ENCODE measurements at places on chromosomes 6 and 20. TPM values are rescaled to one million over a fixed set of nuclear protein-coding genes. Genes with fewer than 3 reads are reported as not detected.
A peak's percentile ranks its signal among the peaks of the same experiment; 100 is the strongest.

DNA sequence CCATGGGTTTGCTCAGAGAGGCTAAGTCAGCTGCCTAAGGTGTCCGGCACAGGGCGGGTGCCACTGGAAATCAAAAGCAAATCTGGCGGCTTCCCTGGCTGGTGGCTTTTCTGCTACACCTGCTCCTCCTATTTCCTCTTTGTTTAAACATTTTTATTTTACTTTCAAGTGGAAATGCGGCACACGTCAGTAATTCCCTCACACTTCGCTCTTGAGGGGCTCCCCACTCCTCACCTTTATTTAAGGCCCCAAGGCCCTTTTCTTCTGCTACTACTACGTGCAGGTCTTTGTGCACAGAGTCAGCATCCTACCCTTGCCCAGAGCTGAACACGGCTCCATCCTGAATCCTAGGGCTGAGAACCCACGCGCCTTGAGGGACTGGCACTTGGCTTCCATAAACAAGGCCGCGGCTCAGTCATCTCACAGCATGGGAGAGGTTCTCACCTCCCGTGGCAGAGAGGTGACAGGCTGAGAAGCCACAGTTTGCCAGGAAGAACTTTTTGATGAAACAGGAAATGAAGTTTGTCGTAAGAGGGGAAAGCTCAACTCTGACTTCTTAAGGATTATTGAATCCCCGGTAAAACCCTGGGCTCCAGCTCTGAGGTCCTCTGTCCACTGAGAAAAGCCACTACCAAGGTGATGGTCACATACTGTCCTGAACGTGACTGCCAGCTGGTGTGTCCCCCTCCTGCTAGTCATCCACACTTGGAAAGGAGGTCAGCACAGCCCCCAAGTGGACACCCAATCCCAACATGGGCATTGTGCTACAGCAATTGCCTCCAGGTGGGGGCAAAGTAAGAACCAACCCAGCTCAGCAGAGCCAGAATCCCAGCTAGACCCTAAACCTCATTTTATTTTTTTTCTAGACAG lies 48.0 kb downstream of the NFATC2 start:
- DNase-seq = no peak

GRCh38 chr6:170225852-170226417 lies 64.9 kb downstream of the DLL1 start:
- DNase-seq = no peak

DNA sequence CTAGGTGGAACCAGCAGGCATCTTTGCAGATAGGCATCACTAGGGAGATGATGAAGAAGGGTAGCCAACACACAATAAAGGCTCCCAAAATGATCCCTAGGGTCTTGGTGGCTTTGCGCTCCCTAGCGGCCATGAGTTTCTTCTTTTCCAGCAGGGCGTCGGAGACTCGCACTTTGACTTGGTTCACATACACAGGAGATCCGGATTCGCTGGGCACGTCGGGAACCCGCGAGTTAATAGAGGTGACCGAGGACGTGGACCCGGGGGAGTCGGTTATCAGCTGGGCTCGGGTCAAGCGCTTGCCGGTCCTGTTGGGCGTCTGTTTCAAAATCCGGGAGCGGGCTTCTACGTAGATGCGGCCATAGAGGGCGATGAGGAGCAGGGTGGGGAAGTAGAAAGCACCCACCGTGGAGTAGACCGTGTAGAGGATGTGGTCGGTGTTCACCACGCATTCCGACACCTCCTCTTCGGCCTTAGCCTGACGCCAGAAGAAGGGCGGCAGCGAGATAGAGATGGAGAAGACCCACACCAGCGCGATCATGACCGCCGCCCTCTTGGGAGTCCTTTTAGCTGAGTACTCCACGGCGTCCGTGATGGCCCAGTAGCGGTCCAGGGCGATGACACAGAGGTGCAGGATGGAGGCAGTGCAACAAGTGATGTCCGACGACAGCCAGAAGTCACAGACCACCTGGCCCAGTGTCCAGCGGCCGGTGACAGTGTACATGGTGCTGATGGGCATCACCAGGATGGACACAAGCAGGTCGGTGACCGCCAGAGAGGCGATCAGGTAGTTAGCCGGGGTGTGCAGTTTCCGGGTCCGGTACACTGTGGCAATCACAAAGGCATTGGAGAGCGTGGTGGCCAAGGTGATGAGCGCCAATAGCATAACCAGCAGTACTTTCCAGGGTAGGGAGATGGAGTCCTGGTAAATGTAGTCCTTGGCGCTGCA lies 658 bp downstream of the HTR1B start:
- no peak for DNase-seq

DNA sequence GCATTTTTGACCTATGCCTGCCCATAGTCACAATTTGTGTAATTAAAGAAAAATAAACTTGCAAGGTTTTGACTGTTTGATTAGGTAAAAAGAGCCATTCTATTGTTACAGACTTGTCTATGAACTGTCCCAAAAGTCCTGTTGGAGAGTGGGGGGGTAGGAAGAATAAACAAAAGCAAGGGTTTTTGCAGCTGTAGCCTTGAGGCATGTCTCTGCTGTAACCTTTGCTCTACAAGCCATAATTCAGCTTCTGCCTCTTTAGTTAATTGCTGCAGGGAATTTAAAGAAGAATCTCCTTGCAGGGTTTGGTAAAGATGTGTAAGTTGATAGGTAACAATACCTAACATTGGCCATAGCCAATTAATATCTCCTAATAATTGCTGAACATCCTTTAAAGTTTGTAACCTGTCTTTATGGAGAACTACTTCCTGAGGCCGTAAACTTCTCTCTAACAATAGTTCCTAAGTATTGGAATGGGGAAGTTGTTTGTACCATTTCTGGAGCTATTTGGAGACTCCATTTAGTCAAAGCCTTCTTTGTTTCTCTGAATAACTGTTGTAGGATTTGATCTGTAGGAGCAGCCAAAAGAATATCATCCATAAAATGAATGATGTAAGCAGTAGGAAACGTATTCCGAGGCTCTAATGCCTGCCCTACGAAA lies 7.9 kb upstream of the ABHD12 start:
- no peak for DNase-seq

GRCh38 chr6:87183687-87184086 lies 28.3 kb downstream of the ZNF292 start:
- no peak for DNase-seq

- DNase-seq = no peak
These were observed 60.1 kb downstream of the FAM217A start for GRCh38 chr6:4018924-4019236.

GRCh38 chr6:6595952-6596351 lies 7.4 kb downstream of the LY86 start:
- DNase-seq = no peak

DNA sequence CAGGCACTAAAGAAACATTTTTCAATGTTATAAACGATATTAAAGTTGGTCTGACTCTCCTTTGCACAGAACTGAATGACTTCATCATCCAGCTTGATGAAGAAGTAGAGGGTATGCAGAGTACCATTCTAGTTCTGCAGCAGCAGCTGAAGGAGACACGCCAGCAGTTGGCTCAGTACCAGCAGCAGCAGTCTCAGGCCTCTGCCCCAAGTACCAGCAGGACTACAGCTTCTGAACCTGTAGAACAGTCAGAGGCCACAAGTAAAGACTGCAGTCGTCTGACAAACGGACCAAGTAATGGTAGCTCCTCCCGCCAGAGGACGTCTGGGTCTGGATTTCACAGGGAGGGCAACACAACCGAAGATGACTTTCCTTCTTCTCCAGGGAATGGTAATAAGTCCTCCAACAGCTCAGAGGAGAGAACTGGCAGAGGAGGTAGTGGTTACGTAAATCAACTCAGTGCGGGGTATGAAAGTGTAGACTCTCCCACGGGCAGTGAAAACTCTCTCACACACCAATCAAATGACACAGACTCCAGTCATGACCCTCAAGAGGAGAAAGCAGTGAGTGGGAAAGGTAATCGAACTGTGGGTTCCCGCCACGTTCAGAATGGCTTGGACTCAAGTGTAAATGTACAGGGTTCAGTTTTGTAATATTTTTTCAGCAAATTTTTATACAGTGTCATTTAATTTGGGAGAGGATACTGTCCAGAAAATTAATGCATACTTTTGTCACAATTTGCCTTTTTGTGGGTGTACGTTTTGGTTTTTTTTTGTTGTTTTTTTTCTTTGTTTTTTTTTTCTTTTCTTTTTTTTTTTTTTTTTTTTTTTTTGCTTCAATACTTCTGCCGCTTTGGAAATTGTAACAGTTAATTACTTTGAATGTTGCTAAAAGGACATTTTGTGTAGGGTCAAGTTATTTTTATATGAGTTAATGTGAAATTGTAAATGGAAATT lies 6.6 kb upstream of the ACAT2 start:
- no peak for DNase-seq

DNA sequence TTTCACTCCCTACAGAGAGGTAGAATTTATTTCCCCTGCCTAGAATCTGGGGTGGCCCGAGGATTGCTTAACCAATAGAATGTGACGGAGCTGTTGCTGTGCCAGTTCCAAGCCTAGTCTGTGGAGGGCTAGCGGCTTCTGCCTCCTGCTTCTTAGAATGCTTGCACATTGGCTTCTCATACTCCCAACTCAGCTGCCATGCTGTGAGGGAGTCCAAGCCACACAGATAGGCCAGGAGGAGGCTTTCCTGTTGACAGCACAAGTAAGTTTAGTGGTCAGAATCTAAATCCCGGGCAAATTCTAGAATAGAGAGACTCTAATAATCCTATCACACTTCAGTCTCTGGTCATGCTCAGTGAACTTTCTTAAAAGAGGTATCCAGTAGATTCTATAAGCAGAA lies 57.5 kb upstream of the SNRPB2 start:
- DNase-seq = no peak

DNA sequence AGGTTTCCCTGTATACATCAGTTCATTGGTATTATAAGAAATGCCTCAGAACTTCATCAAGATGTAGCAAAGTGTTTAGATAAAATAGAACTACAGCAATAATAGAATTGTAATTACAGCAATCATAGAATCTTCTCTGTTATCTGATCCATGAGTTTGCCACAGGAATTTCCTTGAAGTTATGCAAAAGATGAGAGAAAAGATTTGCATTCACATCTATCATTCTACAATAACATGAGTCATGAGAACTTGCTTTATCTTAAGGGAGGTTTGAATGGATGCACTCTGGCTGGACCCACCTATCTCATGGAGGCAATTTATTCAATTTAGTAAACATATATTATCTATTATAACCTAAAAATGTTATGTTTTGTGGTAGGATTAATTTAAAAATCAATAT lies 329.8 kb upstream of the EPHA7 start:
- no peak for DNase-seq

DNA sequence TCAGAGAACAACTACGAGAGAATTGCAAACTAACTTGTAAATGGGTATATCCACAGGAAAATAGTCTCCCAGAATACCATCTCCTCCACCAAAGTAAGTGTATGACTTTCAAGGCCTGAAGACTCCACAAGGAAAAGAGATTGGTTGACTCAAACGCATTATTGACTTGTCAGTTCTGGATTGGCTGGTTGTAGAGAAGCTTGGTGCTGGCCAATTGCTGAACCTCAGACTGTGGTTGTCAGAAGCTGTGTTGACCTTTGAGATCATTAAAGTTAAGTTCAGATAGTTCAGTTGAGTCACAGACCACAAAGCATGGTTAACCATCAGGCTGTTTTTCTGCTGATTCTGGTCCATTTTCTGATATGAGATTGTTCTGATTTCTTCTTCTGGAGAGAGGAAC lies 388.3 kb downstream of the BMP2 start:
- DNase-seq = no peak

DNA sequence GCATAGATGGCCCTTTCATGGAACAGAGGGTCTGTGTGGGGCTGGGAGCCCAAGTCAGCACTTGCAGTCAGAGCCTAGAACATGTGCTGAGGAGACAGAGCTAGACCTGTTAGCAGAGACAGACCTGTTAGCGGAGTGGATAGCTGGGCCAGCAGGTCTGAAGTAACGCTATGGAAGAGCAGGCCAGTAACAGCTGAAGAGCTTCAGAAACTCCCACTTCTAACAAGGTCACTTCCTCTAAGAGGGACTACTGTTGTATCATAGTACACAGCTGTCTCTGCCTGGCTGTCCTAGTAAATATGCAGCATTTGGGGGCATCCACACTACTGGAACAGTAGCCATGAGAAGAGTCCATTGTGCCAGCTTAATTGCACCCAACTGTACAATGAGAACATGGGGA lies 41.2 kb upstream of the POLR1H start:
- no peak for DNase-seq

- DNase-seq = no peak
These were observed 58.8 kb upstream of the SMIM28 start for GRCh38 chr6:138318741-138319375.

- DNase-seq = no peak
These were observed 367.1 kb downstream of the PKHD1 start for GRCh38 chr6:51720327-51720726.

- DNase-seq = peak; percentile 39
These were observed 14.8 kb downstream of the FAXC start for GRCh38 chr6:99334526-99335127.

DNA sequence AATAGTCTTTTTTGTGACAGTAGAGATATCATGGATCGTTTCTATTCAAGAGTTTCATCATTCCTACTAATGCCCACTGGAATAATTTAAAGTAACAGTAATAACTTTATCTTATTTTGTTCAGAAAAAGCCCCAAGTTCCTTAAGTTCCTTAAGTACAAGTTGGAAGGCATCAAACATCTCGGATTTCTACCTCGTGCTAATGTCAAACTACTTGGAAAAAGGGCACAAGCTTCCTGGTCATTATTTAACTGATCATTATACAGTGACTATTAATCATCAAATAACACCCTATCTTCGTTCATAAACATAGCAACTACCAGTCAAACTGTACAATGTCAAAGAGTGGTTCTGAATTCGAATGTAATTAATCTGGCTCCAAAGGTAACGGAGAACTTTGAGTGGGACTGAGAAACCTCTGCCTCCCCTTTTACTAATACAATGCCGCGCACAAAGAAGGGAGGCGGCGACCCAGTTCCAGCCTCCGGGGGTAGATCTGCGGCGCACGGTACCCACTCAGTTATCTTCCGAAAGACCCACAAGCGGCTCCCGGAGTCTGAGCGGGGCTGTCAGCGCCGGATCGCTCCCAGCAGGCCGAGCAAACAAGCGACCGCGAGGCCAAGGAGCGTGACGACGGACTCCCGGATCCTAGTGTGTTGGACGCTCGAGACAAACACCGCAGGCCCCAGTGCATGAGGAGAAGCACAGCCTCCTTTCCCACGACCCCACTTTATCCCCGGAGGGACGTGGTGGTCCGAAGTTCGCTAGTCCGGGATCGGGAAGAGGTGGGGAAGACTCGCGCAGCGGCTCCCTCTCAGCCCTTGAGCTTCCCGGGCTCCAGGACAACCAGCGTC lies 716 bp downstream of the SHPRH start:
- peak; percentile 55 for DNase-seq

DNA sequence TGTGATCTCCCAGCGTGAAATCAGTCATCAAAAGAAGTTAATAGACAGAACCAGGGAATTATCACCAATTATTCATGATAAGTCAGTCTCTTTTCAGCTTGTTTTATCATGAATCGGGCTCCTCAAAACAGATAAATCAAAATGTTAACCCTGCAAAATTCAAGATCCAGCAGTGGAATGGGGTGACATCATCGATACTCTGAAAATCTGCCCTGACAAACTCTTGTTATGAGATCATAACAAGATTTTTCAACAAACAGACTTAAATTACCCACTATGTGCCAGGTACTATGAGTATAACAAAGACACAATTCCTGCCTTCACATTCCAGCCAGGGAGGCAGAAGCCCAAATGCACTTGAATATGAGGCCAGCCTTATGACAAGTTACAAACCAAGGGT lies 64.4 kb downstream of the PTPRK start:
- DNase-seq = no peak

GRCh38 chr6:52392944-52393343 lies 27.2 kb upstream of the EFHC1 start:
- DNase-seq = no peak

The CCN6 gene
- 0.13 TPM for polyA plus RNA-seq

The MMP24 gene
- not detected for polyA plus RNA-seq

The SLC26A8 gene
- not detected for polyA plus RNA-seq

The GCNT2 gene
- 1.9 TPM for polyA plus RNA-seq

The CAPN11 gene
- polyA plus RNA-seq = 0.61 TPM

The PRKN gene
- 0.08 TPM for polyA plus RNA-seq

The SPTLC3 gene
- not detected for polyA plus RNA-seq

Measured in K562 (cell line).